ENCODE measurements at places on chromosomes 4 and X.

DNA sequence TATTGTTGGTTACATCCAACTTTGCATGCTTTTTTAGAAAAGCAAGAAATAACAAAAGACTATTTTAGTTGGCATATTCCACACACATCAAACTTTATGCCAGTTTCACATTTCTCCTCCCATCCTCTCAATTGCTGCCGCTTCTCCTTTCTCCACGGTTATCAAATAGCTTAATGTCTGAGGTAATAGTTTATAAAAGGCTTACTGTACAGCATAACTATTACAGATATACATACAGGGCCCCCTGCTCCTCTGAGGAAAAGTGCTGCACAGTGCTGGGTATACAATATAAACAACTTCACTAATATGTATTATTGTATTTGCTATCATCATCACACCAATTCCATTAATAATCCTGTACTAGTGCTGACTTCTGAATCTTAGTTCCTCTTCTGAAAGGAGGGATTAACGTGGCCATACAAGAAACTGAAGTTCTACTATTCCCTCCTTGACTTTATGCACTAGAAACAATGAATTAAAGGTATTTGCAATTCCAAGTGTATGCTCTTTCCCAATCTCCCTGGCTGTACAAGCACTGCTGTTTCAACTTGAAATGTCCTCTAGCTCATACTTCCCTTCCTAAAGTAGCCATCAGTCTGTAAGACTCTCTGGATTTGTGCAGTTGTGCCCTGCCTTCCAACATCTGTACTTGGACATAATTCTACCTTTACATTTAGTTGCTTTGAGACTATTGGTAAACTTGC is 2.5 kb downstream of the CCNI start:
- DNase-seq = no peak

- DNase-seq = no peak
These were observed 71.5 kb downstream of the IRF2 start for GRCh38 chr4:184402740-184403383.

- no peak for DNase-seq
These were observed 529.1 kb upstream of the INTU start for GRCh38 chr4:127103681-127104115.

- no peak for DNase-seq
These were observed 53.8 kb downstream of the CXCL1 start for GRCh38 chr4:73922766-73923630.

GRCh38 chr4:125750828-125751466 is 436.2 kb downstream of the FAT4 start:
- no peak for DNase-seq

- no peak for DNase-seq
These were observed 8.5 kb downstream of the TRIM2 start for GRCh38 chr4:153212736-153213135.

- DNase-seq = no peak
These were observed 48.7 kb downstream of the CLOCK start for GRCh38 chr4:55498051-55498450.

- no peak for DNase-seq
These were observed 48.5 kb upstream of the PRSS48 start for GRCh38 chr4:151228189-151229119.

DNA sequence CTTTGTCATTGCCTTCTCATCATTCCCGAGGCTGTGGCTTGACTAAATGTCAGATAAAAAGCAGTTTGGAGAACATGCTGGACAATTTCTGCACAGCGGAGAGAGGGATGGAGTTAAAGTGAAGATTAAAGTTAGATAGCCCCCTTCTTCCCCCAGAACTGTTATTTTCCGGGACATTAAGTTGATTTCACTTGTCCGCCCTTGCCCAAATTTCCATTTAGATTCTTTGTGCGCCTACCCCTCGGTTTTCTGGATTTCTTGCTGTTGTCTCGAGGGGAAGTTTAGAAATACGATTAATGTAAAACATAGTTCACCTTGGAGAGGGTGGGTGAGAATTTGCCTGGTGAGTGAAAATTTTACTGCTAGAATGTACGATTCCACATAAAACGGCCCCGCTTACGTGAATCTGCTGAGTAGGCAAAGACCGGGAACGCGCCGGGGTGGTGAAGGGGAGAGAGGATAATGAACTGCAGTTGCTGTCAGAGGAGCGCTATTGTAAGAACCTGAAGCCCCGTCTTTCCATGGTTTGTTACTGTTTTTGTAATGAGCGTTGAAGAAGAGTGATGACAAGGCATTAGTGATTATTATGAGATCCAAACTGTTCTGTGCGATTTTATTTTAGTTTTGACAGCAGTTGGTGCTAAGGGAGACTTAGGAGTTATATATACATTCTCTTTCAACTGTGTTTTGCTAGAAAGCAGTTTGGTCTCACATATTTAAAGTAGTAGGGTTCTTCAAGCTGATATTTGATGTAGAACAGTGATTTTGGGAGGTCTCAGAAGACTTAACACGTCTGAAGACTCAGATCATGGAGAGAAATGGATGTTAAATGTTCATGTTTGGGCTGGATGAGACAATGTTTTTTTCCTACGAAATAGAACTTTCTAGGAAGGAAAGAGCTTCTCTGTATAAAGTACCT is 73.0 kb downstream of the AFF1 start:
- no peak for DNase-seq

GRCh38 chr4:165288226-165288625 is 39.2 kb upstream of the MSMO1 start:
- DNase-seq = no peak

DNA sequence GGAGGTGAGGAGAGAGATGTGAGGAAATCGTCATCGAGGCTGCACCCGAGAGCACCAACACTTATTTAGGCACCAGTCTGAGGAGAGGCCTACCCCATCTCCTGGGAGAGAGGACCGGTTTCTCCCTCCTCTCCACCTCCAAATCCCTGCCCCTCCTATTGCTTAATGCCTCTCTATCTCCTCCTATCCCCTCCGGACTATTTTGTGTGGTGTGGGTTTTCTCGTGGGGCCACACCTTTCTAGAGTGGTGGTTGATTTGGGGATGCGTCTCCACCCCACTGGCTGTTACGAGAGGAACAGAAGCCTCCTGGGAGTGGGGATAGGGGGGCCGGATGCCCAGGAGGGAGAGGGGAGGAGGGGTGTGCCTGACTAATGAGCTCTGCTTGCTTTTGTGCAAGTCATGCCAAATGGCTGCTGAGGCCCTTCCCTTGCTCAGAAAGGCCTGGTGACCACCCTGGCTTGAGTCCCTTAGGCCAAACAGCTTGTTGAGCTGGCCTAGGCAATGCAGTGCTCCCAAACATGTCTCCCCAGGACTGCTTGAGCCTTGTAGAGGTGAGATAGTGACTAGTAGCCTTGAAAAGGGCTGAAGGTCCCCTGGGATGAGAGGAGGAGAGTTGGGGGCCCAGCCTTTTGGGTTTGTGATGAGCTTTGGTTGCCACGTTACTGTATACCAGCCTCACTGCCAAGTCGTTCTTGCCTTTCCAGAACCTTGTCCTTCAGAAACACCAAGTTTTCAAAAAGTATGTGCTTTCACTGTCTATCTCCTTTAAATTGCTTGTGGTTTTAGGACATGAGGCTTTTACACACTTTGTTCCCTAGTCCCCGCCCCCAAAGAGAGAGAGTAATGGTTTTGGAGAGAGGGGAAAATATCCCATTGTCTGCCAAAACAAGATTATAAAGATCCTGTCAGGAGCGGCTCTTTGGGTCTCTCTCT is 1.2 kb downstream of the MSN start:
- no peak for DNase-seq

GRCh38 chr4:137065311-137065710 is 467.0 kb downstream of the PCDH18 start:
- DNase-seq = no peak

DNA sequence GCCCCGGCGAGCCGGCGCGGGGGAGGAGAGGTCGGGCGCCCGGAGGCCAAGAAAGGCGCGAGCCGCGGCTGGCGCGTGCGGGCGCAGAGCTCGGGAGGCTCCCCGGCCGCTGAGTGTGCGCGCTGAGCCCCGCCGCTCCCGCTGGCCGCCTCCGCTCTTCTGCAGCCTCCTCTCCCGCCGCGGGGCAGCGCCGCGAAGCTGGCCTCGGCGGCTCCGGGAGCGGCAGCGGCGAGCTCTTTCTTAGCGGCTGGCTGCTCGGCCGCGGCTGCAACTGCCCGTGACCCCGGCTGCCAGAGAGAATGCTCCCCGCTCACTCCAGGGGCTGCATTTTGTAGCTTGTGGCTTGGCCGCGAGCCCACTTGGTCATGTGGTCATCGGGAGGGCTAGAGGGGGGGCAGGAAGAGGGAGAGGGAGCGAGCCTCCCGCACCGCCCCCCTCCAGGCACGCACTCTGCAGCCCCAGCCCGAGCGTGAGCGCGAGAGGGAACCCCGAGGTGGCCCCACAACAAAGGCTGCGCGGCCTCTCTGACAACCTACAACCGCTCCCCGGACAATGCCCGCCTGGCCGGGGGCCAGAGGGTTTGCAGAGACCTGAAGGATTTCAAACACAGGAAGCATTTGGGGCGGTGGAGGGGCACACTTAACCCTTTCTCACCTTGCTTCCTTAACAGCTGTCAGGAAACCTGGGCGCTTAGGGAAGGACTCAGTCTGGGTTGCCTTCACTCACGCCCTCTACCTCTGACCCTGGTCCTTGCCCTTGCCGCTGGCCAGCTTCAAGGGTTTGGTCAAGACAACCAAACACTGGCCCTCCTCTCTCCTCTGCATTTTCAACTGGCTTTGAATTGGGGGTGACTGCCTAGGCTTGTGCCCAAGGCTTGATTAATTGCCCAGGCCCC is at the start of gene APLN:
TSS of gene APLN (minus strand) at position 305 of the 895 bp plus-strand sequence. CDS start 326 bp downstream, outside the sequence.
- DNase-seq = no peak

DNA sequence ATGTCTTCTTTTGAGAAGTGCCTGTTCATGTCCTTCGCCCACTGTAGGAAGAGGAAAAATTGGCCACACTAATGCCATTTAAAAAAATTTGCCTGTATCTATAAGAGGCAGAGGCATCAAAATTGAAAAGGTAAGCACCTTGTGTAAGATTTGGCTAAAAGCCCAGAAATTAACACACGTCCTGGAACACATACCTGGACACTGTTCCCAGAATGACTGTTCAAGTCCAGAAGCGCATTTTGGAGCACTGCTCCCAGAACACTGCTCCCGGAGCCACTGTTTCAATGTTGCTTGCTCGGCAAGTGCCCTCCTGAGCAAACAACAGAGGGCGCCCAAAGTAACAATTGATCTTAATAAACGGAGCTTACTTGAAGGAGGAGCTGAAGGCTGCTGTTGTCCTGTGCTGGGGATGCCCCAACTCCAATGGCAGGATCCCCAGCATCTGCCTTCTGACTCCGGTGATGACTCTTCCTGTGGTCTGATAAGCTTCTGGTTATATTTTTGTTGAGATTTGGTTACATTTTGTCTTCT is 1958.6 kb downstream of the C4orf33 start:
- DNase-seq = no peak

GRCh38 chr4:623914-624566 is 1.3 kb upstream of the PDE6B start:
- no peak for DNase-seq

- no peak for DNase-seq
These were observed 311.3 kb downstream of the PCDH19 start for GRCh38 chrX:100098660-100099375.

DNA sequence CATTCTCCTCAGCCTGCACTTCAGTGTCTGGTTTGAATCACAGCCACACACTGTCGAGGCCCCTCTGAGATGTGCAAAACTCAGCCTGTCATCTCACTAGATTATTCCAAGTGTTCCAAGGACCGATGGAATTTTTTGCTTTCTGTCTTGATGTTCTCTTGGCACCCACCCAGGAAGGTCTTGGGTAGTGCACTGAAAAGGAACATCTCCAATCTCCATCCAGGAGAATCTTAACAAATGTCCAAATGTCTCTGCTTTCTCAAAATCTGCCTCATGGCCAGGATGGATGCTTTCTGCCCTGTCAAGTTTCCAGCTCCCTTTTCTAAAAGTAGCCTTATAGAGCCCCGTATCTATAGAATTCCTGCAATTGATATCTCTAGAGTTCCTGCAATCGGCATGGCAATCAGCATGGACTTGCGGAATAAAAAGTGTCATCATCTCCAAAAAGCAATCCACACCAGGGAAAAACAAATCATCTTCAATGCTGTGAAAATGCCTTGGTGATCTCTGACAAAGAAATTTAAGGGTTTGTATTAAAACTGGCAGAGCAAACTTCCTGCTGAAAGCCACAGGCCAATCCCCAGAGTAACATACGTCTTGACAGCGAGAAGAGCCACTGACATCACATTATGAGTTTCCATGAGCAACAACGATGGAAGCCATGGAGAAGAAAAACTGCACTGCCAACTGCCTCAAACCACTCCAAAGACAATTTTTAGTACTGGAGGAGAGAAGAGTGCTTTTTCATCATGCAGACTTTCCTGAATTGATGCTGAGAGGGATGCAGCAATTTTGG is 215.3 kb upstream of the FAM9B start:
- DNase-seq = no peak

GRCh38 chr4:177093964-177094363 is 215.7 kb upstream of the NEIL3 start:
- no peak for DNase-seq

- no peak for DNase-seq
These were observed 60.9 kb downstream of the C4orf46 start for GRCh38 chr4:158610790-158611189.

DNA sequence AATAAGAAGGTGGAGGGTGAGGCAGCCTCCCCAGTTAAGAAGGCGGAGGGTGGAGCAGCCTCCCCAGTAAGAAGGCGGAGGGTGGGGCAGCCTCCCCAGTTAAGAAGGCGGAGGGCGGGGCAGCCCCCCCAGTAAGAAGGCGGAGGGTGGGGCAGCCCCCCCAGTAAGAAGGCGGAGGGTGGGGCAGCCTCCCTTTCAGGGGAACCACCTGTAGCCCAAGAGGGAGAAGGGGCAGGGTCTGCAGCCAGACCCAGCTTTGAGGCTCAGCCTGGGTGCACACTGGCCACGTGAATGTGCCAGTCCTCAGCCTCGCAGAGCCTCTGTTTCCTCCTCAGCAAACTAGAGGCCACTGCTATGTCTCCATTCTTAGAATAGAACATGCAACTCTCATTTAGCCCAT is 52.6 kb downstream of the HMX1 start:
- no peak for DNase-seq

DNA sequence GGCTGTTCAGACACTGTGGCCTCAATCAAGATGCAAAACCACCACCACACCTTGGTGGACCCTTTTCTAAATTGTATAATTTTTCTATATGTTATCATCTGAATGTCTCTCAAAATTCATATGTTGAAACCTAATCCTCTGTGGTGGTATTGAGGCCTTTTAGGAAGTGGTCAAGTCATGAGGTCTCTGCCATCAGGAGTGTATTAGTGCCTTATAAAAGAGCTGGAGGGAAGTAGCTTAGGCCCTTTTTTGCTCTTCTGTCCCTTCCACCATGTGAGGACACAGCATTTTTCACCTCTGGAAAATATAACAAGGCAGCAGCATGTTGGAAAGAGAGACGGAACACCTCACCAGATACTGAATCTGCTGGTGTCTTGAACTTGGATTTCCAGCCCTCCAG is 30.5 kb upstream of the DKK2 start:
- DNase-seq = no peak

DNA sequence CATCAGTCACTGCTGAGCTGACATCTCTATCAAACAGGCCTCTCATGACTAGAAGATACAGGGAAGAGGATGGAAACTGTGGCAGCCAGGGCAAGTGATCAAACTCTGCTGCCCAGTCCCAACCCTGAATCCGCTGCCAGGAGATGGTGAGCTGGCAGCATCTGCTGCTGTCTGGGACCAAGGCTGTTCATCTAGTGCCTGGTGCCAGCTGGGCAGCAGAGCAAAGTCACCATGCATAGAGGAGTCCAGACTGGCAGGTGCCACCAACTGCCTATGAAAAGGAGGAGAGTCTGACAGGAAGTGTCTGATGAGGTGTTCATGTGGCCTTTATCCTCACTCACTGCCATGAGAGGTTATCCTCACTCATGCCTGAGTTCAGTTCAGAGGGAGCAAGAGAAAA is 518.9 kb downstream of the MID1IP1 start:
- DNase-seq = no peak
